ENCODE measurements at places on chromosomes 4 and X. TPM values are rescaled to one million over a fixed set of nuclear protein-coding genes. Genes with fewer than 3 reads are reported as not detected.
A peak's percentile ranks its signal among the peaks of the same experiment; 100 is the strongest.

SHROOM3 gene
- not detected for total RNA-seq

GRCh38 chr4:158895797-158896576, 127.2 kb downstream of the FNIP2 start:
- no peak overlapping the region for H3K4me3 ChIP-seq
- DNase-seq = no peak
- no peaks in the 10 kb centered on the region for H3K27me3 ChIP-seq
- no peak overlapping the region for H3K27ac ChIP-seq

DNA sequence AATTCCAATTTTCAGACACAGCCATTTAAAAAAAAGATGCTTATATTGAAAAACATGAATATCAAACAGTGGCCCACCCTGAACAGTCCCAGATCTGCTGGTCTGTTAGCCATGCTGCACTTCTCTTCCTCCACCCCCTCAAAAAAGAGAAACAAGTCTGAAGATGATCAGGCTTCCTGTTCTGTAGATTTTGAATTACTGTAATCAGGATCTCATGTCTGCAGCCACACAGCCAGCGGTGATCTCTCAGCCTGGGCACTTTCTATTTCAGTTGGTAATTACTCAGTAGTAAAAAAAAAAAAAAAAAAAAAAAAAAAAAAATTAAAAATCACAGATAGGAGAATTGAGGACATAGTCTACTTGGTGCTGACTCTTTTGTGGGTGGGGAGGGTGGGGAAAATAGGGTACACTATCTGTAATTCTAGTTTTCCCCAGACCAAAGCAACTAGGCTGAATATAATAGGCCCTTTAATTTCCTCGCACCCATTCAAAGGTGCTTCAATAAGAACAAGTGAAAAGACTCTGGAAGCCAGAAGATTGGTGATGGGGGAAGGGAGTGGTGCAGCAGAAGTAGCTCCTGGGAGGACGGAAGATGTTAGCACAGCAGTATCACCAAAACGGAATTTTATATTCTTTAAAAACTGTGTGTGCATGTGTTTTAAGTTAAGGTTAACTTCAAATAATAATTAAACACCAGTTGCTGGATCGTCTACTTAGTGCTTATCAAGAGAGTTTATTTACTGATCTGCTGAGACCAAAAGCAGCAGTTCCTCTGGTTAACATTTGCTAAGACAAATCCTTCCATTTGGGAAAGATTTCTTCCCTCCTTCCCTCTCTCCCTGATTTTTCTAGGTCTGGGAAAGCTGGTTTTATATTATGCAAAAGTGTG, 47.0 kb downstream of the SPRY1 start:
- no peaks in the 10 kb centered on the region for H3K27me3 ChIP-seq
- peak; percentile 45 for DNase-seq
- H3K4me3 ChIP-seq = peak overlapping the region; percentile 44
- peaks cover 26% of the 10 kb centered on the region for H3K4me1 ChIP-seq
- H3K27ac ChIP-seq = peak overlapping the region; percentile 85

SMC1A gene
- total RNA-seq = 157 TPM

DNA sequence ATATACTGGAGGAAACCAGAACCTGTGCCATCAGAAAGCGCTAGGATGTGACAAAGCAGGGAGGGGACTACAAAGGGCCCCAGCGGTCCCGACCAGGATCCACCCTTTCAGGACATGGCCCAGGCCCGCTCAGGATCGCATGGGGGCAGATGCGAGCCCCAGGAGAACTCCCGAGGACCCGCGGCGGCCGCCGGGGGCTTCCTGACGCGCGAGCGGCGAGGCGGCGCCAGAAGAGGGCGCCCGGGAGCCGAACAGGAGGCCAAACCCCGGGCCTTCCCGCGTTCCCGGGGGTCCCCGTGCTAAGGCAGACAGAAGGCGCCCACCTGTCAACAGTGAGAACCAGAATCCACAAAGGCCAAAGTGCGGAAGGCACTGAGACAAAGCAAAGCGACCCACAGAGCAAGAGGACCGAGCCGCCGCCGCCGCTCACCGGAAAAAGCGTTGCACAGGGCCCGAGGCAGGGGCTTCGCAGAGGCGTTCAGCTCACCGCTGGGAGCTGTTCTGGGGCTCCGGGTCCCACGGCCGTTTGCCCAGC, 7.3 kb upstream of the OPN1LW start:
- no peaks in the 10 kb centered on the region for H3K36me3 ChIP-seq
- H3K4me1 ChIP-seq = peaks cover 28% of the 10 kb centered on the region
- H3K27ac ChIP-seq = peak overlapping the region; percentile 94
- peak overlapping the region; percentile 67 for H3K4me3 ChIP-seq
- peak; percentile 62 for DNase-seq

- DNase-seq = no peak
- peaks cover 9% of the 10 kb centered on the region for H3K4me1 ChIP-seq
- H3K4me3 ChIP-seq = no peak overlapping the region
- H3K27me3 ChIP-seq = no peaks in the 10 kb centered on the region
- no peak overlapping the region for H3K27ac ChIP-seq
Measured at GRCh38 chr4:6728320-6729029, 12.5 kb downstream of the BLOC1S4 start.

GRCh38 chrX:42585842-42586621, 191.9 kb downstream of the PPP1R2C start:
- no peaks in the 10 kb centered on the region for H3K27me3 ChIP-seq
- H3K4me3 ChIP-seq = no peak overlapping the region
- no peaks in the 10 kb centered on the region for H3K4me1 ChIP-seq
- no peaks in the 10 kb centered on the region for H3K36me3 ChIP-seq
- H3K27ac ChIP-seq = no peak overlapping the region

DNA sequence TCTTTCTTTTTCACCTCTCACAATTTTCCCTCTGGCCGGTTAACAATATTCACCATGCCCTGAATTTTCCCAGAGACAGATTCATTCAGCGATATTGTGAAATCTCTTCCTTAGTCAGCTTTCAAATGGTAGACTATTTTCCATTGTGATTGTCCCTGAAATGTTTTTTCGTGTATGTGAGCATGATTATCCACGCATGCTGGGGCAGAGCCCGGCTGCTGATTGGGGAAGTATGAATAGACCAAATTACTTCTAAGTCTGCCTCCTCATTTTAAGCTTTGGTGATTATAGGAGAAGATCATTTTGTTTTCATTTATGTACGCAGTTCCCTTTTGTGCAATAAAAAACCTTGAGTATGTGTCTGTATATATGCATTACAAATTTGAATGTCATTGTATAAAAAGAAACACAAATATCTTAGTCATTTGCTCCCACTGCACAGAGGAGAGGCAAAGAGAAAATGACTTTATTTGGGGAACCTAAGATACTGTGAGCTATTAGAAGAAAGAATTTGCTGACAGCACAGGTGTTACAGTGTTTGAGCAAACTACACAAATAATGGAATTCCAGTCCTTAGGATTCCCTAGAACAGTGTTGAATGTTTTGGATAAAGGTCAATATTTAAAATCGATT, 11.3 kb downstream of the DTHD1 start:
- DNase-seq = no peak
- peaks cover 2% of the 10 kb centered on the region for H3K36me3 ChIP-seq
- no peak overlapping the region for H3K27ac ChIP-seq
- peaks cover 13% of the 10 kb centered on the region for H3K4me1 ChIP-seq

- no peaks in the 10 kb centered on the region for H3K36me3 ChIP-seq
- no peak overlapping the region for H3K27ac ChIP-seq
- H3K4me3 ChIP-seq = no peak overlapping the region
- DNase-seq = no peak
- no peaks in the 10 kb centered on the region for H3K4me1 ChIP-seq
Measured at GRCh38 chrX:20284992-20285391, 18.3 kb upstream of the RPS6KA3 start.

FHL1 gene
- 16.7 TPM for total RNA-seq

SERTM2 gene
- not detected for total RNA-seq

PGAM4 gene
- total RNA-seq = not detected

PCYT1B gene
- not detected for total RNA-seq

Data from activated CD4-positive, alpha-beta T cell treated with anti-CD3 and anti-CD28 coated beads, Interleukin-2, amount 10 ng/mL, durations not matched to agents 7 days and 5 days (primary cell).